ENCODE measurements at places on chromosomes 5 and 9.

DNA sequence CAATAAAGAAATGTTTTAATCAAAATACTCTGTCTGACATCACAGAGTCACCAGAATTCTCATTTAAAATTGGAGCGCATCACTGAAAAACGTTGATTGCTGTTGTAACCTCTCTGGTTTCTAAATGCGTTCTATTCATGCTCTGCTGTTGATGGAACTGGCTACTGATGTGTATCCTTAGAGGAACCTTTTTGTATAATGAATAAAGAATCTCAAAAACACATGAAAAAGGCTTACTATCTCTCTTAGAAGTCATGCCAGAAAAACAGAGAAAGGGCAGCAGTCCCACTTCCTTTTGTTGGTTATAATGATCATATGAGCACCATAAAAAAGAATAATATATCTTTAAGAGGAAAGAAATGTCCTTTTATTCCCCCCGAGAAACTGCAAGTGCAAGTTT lies 615.5 kb downstream of the TLE1 start:
- ATAC-seq: no peak

DNA sequence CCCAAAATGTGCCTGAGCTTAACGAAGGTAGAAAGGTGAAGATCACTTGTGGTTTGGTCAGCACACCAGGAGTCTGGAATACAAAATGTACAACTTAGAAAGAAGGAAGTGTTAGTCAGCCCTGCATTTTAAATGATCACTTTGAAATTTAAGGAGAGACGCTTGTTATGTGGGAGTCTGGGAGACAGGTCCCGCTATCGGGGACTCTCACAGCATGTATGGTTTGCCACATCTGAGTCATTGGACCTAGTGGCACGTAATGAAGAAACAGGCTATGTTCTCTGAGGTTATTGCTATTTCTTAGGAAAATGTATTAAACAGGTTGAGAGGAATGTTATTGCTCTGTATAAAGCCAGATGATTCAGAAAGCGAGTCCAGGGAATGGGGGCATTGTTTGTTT lies 2362.5 kb upstream of the WWC1 start:
- no peak for ATAC-seq

GRCh38 chr9:108535526-108535925 lies 320.3 kb downstream of the ACTL7B start:
- no peak for ATAC-seq

DNA sequence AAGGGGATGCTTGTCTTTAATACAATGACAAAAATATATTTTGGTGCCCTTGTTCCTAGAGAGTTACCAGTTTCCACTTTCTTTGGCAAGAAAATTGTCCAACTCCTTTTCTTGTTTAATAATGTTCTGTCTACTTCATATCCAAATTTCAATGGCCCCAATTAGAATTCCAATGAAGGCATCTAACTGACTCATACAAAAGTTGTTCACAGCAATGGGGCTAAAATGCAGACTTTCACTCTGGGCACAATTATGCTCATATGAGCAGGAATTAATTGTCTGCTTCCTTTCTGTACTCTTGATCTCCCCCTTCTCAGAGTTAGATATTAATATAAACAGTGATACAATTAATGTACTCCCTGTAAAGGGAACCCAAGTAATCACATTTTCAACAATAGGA lies 42.1 kb upstream of the ZNF622 start:
- ATAC-seq: no peak

GRCh38 chr5:157611571-157612476 lies 36.2 kb upstream of the ADAM19 start:
- ATAC-seq: no peak

- ATAC-seq: no peak
Observed at GRCh38 chr5:29037716-29038115, 1999.3 kb upstream of the CDH9 start.

- peak; percentile 28 for ATAC-seq
Observed at GRCh38 chr9:16134351-16134750, 581.5 kb downstream of the CCDC171 start.

- no peak for ATAC-seq
Observed at GRCh38 chr9:135035781-135036760, 51.4 kb upstream of the OLFM1 start.

- no peak for ATAC-seq
Observed at GRCh38 chr9:24071716-24072115, 245.7 kb upstream of the ELAVL2 start.

DNA sequence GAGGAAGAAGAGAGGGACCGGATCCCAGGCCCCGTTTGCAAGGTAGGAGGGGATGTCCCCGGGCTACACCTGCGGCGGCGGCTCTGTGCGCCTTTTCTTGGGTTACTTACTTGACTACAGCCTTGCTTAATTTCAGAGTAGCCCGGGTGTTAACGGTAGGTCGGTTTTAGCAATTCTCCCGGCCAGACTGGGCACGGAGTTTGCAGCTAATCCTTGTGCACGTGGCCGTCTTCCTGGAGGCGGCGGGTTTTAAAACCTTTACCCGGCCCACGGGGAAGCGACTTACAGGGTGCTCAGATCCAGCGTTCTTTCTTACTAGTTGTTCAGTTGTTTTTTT lies 313 bp downstream of the BRIX1 start:
- ATAC-seq: peak; percentile 14

DNA sequence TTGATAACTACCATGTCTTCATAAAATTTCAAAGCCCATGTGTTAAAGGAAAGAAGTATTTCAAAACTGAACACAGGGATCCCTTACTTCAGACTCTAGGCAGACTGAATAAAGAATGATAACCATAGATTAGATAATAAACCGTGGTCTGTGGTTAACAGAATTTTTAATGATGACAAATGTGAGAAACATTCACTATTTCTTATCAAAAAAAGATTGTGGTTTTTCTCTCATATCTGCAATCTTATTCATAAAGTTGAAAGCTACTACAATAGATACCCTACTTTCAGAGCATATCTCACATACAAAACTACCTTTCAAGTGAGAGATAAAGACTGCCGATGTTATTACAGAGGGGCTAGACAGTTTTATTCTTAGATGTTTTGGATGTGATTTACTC lies 816.8 kb upstream of the DMAC1 start:
- no peak for ATAC-seq

DNA sequence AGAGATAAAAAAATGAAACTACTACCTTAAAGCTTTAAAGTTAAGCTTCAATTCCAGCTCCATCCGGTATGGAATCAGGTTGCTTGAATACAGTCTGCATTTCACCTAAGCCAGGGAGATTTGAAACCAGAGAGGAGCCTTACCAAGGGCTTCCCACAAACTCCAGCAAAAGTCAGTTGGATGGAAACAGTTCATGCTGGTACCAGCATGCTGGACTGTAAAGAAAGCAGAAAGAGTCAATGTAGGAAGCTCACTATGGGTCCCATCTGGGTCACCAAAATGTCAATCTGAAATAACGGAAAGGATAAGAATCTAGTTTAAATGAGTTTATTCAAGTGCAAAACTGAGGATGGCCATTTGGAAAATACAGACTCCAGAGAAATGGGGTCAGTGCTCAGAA lies 65.3 kb downstream of the CDO1 start:
- no peak for ATAC-seq

DNA sequence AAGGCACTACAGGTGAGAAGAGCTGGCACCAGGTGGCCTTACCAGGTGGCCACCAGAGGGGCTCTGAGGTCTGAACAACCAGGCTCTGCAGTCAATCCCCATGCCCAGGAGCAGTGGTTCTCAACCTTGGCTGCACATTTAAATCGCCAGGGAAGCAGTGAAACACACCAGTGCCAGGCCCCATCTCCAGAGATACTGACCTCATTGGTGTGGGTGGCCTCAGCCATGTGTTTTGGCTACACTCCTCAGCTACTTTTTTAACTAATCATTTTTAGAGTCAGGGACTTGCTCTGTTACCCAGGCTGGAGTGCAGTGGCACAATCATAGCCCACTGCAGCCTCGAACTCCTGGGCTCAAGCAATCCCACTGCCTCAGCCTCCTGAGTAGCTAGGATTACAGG lies 56.0 kb downstream of the GABBR2 start:
- no peak for ATAC-seq

GRCh38 chr9:16341177-16341576 lies 529.3 kb downstream of the BNC2 start:
- ATAC-seq: no peak

Data from esophagus mucosa (tissue), 1 donor.